ENCODE measurements at places on chromosomes 13 and 19. TPM values are rescaled to one million over a fixed set of nuclear protein-coding genes. Genes with fewer than 3 reads are reported as not detected.

ADAMTS10 gene
- total RNA-seq = 12.8 TPM

PEG3 gene
- total RNA-seq = not detected

CLC gene
- not detected for total RNA-seq

TNNI3 gene
- total RNA-seq = 7.7 TPM

ZNF600 gene
- 0.30 TPM for total RNA-seq

ERICH4 gene
- total RNA-seq = not detected

NECTIN2 gene
- 76.8 TPM for total RNA-seq

UFM1 gene
- 26.3 TPM for total RNA-seq

DIRAS1 gene
- total RNA-seq = 4.0 TPM

All from A549 treated with CpdA at 1 μM for 4 hours (cell line).